ENCODE measurements at places on chromosomes 12 and 14. TPM values are rescaled to one million over a fixed set of nuclear protein-coding genes. Genes with fewer than 3 reads are reported as not detected.

- H3K4me1 ChIP-seq: peaks cover 8% of the 10 kb centered on the region
- no peak for DNase-seq
- no peaks in the 10 kb centered on the region for H3K36me3 ChIP-seq
- no peak overlapping the region for H3K4me3 ChIP-seq
- no peak overlapping the region for H3K27ac ChIP-seq
Measured at GRCh38 chr14:32014498-32014897, 62.6 kb upstream of the ARHGAP5 start.

- H3K27ac ChIP-seq: no peak overlapping the region
- H3K4me1 ChIP-seq: peaks cover 26% of the 10 kb centered on the region
- H3K4me3 ChIP-seq: no peak overlapping the region
- no peaks in the 10 kb centered on the region for H3K27me3 ChIP-seq
- no peaks in the 10 kb centered on the region for H3K36me3 ChIP-seq
- DNase-seq: no peak
Measured at GRCh38 chr12:77352946-77353345, 287.6 kb upstream of the E2F7 start.

DNA sequence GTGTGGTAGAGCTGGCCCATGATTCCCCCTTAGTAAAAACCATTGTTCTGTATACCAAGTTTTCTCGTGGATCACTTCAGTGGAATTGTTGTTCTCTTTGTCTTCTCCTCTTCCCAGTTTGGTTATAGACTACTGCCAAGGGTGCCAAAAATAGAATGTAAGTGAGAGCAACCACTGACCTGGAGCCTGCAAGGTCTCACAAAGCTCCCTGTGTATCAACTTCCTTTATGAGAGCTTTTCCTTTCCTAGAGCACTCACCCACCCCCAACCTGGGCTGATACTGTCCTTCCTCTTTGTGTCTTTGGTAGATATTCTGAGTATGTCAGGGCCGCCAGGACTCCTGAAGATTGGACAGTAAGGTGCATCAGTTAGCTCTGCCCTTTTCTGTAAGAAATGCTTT is 101.0 kb downstream of the SCN8A start:
- H3K4me3 ChIP-seq: no peak overlapping the region
- no peaks in the 10 kb centered on the region for H3K36me3 ChIP-seq
- no peak overlapping the region for H3K27ac ChIP-seq
- H3K27me3 ChIP-seq: no peaks in the 10 kb centered on the region
- peaks cover 7% of the 10 kb centered on the region for H3K4me1 ChIP-seq

DNA sequence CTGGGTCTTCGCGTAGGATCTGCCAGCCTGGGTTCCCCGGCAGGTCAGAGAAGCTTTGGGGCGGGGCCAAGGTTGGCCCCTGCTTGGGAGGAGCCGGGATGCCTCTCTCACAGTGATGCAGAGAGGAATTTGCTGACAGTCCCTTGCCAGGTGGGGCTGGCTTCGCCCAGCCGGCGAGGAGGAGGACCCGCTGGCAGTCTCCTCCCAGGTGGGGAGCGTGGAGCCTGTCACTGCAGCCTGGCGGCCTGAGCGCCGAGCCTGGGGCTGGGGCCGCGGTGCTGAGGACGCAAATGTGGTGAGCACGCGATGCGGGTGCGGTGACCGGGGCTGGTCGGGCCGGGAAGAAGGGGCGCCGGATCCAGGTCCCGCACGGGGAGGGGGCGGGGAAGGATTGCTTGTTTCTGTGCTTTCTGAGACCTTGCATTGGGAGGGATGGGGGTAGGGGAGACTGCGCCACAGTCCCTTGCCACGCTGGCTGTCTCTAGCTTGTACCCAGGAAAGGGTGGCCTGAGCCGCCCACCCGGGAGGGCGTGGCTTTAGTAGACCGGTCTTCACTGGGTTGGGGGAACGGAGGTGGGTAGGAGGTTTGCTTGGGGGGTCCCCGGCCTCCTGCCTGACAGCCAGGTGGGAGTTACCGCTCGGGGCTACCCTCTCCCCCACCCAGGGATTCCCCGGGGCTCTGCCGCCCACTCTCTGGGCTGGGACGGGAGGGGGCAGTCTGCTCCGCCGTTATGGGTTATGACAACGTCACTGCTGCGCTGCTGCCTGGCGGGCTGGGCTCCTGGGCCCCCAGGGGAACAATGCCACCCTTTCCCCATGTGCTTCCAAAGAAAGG is at the start of gene TMEM63C:
TMEM63C (plus strand) TSS at position 196 of the 835 bp plus-strand sequence. CDS start 37,016 bp downstream, outside the sequence.
- DNase-seq: peak; percentile 99
- H3K4me1 ChIP-seq: peaks cover 13% of the 10 kb centered on the region
- H3K4me3 ChIP-seq: peak within 1 kb of the TSS; percentile 90
- no peaks in the 10 kb centered on the region for H3K36me3 ChIP-seq

- H3K27me3 ChIP-seq: peaks cover 71% of the 10 kb centered on the region
- H3K36me3 ChIP-seq: no peaks in the 10 kb centered on the region
- peaks cover 38% of the 10 kb centered on the region for H3K4me1 ChIP-seq
- H3K4me3 ChIP-seq: peak overlapping the region; percentile 55
Measured at GRCh38 chr12:57215668-57216013, 953 bp upstream of the NXPH4 start.

- no peaks in the 10 kb centered on the region for H3K27me3 ChIP-seq
- H3K27ac ChIP-seq: no peak overlapping the region
- H3K4me1 ChIP-seq: no peaks in the 10 kb centered on the region
Measured at GRCh38 chr12:77940011-77940423, 109.3 kb downstream of the NAV3 start.

DNA sequence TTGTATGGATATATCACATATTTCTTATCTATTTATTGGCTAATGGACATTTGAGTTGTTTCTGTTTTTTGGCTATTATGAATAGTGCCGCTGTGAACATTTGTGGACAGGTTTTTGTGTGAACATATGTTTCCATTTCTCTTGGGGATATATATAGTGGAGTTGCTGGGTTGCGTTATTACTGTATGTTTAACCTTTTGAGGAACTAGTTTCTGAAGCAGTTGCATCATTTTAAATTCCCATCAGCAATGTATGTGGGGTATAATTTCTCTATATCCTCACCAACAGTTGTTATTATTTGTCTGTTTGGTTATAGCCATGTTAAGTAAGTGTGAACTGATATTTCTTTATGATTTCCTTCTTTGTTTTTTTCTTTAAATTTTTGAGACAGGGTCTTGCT is 10.7 kb downstream of the TCTN2 start:
- H3K27me3 ChIP-seq: no peaks in the 10 kb centered on the region
- no peak for DNase-seq
- H3K36me3 ChIP-seq: no peaks in the 10 kb centered on the region
- H3K4me1 ChIP-seq: no peaks in the 10 kb centered on the region
- H3K27ac ChIP-seq: no peak overlapping the region

GRCh38 chr14:94717808-94718207 is 52.1 kb downstream of the GSC start:
- DNase-seq: no peak
- no peaks in the 10 kb centered on the region for H3K4me1 ChIP-seq
- no peaks in the 10 kb centered on the region for H3K27me3 ChIP-seq

GRCh38 chr12:11953523-11953922 is 117.2 kb upstream of the BCL2L14 start:
- H3K36me3 ChIP-seq: no peaks in the 10 kb centered on the region
- DNase-seq: no peak
- no peaks in the 10 kb centered on the region for H3K4me1 ChIP-seq
- H3K27me3 ChIP-seq: no peaks in the 10 kb centered on the region

GRCh38 chr14:59484639-59485175 is 390 bp downstream of the JKAMP start:
- H3K4me1 ChIP-seq: peaks cover 9% of the 10 kb centered on the region
- peaks cover 16% of the 10 kb centered on the region for H3K36me3 ChIP-seq
- H3K27me3 ChIP-seq: no peaks in the 10 kb centered on the region

- H3K4me3 ChIP-seq: no peak overlapping the region
- no peak for DNase-seq
- H3K4me1 ChIP-seq: peaks cover 13% of the 10 kb centered on the region
- no peak overlapping the region for H3K27ac ChIP-seq
- H3K36me3 ChIP-seq: no peaks in the 10 kb centered on the region
Measured at GRCh38 chr12:46473634-46474329, 101.2 kb upstream of the SLC38A2 start.

GRCh38 chr12:57097554-57097835 is 8.6 kb downstream of the NAB2 start:
- no peaks in the 10 kb centered on the region for H3K27me3 ChIP-seq
- no peaks in the 10 kb centered on the region for H3K36me3 ChIP-seq
- peaks cover 27% of the 10 kb centered on the region for H3K4me1 ChIP-seq
- no peak overlapping the region for H3K27ac ChIP-seq
- H3K4me3 ChIP-seq: no peak overlapping the region

GRCh38 chr14:76950055-76951020 is 78.2 kb downstream of the IRF2BPL start:
- no peaks in the 10 kb centered on the region for H3K27me3 ChIP-seq
- no peaks in the 10 kb centered on the region for H3K36me3 ChIP-seq
- no peak for DNase-seq
- no peak overlapping the region for H3K27ac ChIP-seq

GRCh38 chr14:50599700-50600444 is 39.9 kb downstream of the ATL1 start:
- 0 out of 2 replicates have a peak overlapping the region, but pooled peaks have one; percentile 39 for H3K27ac ChIP-seq
- no peaks in the 10 kb centered on the region for H3K36me3 ChIP-seq
- peak; percentile 68 for DNase-seq
- H3K27me3 ChIP-seq: no peaks in the 10 kb centered on the region
- H3K4me3 ChIP-seq: no peak overlapping the region

GRCh38 chr14:32611752-32612151 is 282.7 kb downstream of the AKAP6 start:
- H3K27me3 ChIP-seq: no peaks in the 10 kb centered on the region
- H3K4me3 ChIP-seq: no peak overlapping the region
- no peak overlapping the region for H3K27ac ChIP-seq

DNA sequence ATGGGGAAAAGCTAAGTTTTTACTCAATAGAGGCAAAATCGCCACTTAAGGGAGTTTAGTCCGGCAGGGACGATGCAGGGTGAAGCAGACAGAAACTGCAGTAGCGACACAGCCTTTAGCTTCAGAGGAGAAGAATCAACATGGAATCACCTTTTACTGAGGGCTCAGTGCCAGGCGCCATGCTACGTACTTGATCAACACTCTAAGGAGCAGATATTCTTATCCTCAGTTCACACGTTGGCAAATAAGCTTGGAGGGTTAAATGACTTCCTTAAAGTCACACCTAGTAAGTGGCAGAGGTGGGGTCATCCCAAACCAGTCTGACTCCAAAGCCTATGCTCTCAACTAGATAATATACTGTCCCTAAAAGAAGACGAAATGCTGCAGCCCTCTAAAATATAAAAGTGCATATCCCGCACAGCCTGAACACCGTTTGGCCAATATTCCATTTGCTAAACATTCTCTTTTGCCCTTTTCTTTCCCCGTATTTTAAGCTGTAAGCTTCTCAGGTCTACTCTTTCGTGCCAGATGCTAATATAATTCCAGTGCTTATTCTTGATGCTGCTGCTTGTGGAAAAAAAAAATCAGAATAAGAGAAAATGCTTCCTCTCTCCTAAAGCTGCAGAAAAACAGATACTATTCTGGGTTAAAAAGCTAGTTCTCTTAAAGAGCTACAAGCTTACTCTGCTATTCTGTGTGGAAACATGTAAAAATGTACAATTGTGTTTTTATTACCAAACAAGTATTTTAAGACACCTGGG is 10.9 kb downstream of the CCDC92 start:
- no peak overlapping the region for H3K4me3 ChIP-seq
- no peaks in the 10 kb centered on the region for H3K4me1 ChIP-seq
- DNase-seq: no peak
- H3K27me3 ChIP-seq: peaks cover 100% of the 10 kb centered on the region

DNA sequence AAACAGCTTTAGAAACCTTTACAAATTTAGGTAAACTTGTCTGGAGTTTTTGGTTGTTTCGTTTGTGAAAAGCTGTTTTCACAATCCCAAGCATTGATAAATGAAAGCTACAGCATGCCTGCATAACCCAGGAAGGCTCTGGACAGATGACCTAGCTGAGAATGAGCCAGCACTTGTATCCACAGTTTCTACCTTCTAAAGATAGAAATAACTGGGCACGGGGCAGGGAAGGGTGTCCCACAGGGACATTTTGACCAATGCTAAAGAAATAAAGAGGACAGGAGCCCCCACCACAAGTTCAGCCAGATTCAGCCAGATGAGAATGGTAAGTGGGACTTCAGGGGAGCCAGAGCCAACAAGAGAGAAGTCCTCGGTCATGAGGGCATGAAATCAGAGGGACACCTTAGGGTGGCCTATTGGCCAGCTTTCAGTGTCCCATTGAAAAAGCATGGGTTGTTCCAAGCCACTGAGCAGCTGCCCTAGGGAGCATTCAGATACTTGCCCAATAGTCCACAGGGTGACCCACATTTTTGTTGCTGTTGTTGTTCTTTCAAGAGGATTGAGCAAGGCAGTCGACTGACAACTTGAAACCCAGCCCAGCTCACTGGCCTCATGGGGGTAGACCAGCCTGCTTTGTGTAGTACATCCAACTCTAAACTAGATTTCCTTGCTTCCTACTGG is 140.3 kb upstream of the NUDT4 start:
- no peaks in the 10 kb centered on the region for H3K4me1 ChIP-seq
- no peaks in the 10 kb centered on the region for H3K36me3 ChIP-seq
- no peaks in the 10 kb centered on the region for H3K27me3 ChIP-seq
- DNase-seq: no peak
- no peak overlapping the region for H3K4me3 ChIP-seq

DNA sequence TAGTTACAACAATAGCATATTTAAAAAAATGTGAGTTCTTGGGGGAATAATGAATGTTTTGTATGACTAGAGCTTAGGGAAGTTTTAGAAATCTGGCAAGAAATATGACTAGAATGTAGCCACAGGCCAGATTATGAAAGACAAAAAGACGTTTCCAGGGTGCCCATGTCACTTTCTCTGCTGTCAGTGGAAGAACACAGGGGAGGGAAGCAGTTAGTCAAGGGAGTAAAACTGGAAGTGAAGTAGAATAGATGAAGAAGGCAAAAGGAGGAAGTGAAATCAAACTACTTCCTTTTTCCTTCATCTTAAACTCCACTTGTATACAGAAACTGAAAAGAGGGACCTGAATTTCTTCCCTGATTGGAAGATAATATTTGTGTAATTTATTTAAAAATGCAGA is 81.2 kb upstream of the ATP2B1 start:
- no peaks in the 10 kb centered on the region for H3K36me3 ChIP-seq
- no peak overlapping the region for H3K27ac ChIP-seq
- H3K4me1 ChIP-seq: no peaks in the 10 kb centered on the region
- no peaks in the 10 kb centered on the region for H3K27me3 ChIP-seq
- no peak overlapping the region for H3K4me3 ChIP-seq
- no peak for DNase-seq

Gene TTC5
- total RNA-seq: 16.4 TPM

Gene NRXN3
- total RNA-seq: 1.6 TPM

Gene RPL10L
- total RNA-seq: not detected

Gene KRT80
- not detected for total RNA-seq

Gene TAS2R13
- total RNA-seq: 6.1 TPM

Gene RHEBL1
- total RNA-seq: 6.7 TPM

Gene WNT1
- not detected for total RNA-seq

Data from GM23338 (cell line).